ENCODE measurements at places on chromosomes 2 and 18. TPM values are rescaled to one million over a fixed set of nuclear protein-coding genes. Genes with fewer than 3 reads are reported as not detected.

ADAM23 gene
- 2.7 TPM for total RNA-seq

GALR1 gene
- not detected for total RNA-seq

REEP1 gene
- total RNA-seq = not detected

ERMN gene
- total RNA-seq = not detected

TUBA3E gene
- total RNA-seq = not detected

Data from myometrial cell (primary cell).